ENCODE measurements at places on chromosomes 2 and 18.

- DNase-seq = peak; percentile 53
Observed at GRCh38 chr2:86078774-86079545, 26.7 kb downstream of the POLR1A start.

DNA sequence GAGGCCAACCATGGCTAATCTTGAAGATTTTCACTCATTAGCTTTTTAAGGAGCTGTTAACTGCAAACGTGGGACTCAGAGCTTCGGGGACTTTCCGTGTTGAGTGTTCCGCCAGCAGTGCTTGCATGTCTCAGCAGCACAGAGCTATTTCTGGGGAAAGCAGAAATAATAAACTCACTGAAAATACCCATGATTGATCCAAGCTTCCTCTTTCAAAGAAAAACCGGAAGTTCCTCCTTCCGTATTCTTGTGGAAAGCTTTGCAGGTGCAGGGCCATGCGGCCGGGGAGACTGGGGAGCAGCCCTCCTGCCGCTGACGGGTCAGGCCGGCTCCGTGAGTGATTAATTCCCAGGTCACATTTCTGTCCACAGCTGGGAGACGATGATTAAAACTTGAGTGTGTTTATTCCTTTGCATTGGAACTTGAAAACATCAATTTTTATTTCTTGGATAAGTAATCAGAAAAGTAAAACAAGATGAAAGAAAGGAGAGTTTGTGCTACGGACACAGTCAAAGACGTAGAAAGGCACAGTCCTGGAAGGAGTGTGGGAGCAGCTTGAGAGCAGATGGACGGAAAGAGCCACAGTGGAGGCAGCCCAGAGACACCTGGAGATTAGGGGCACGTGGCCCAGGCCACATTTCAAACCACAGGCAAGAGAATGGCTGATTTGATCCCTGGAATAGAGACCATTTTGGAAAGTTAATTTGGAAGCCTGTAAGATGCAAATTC, 54.2 kb upstream of the CTDP1 start:
- DNase-seq = no peak

GRCh38 chr2:231714639-231715498, 6.5 kb downstream of the PTMA start:
- DNase-seq = peak; percentile 43

GRCh38 chr2:95044601-95045000, 19.1 kb downstream of the MAL start:
- no peak for DNase-seq

DNA sequence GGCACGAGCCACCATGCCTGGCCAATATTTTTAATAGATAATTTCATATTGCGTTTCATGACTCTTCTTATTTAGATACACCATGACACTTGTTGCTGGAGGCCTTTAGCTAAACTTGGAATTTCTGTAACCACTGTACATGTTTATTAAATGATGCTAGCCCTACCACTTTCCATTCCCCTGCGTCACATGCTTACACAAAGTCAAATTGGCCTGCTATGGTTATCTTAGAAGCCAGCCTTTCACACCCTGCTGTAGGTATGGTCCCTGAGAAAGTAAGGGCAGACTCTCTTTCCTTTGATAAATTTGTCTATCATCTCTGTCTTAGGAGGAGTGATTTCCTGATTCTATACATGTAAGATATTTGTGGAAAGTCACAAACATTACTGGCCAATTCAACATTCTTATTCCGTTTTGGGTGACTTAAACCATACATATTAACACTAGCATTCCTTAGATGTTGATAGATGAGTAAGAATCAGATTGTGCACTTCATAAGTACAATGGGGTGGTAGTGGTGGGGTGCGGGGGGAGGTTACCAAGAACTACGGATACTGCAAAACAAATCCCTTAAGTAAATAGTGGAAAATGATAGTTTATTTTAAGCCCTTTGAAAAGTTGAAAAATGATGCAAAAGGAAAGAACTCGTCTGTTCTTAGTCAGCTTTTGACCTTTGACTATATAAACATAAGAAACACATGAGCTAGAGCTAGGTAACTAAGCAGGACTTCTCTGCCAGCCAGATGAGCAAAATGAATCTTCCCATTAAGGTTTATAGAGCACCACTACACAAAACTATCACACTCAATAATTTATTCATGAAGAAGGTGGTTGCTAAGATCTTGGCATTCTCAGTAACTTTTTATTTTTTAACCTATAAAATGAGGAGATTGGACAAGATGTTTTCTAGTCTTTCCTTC, 7.9 kb upstream of the NDUFV2 start:
- DNase-seq = peak; percentile 82

- DNase-seq = no peak
Observed at GRCh38 chr2:10236571-10237391, 65.9 kb upstream of the HPCAL1 start.

GRCh38 chr2:15154297-15154696, 406.8 kb downstream of the NBAS start:
- no peak for DNase-seq

DNA sequence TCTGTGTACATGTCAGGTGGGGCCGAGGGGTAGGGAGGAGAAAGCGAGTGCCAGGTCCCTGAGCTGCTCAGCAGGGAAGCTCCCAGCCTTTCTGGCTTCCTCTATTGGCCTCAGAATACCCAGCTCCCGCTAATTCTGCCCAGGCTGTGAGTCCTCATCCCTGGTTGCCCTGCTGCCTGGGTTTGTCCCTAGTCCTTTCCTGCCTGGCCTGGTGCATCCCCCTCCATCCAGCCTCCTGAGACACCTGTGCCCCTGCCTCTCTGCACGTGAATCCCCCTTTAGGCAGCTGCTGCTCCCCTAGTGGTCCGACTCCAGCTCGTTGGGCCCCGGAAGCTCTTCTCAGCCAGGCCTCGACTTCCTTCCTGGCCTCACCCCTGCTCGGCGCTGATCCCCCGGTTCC, 54.6 kb downstream of the INHBB start:
- no peak for DNase-seq

DNA sequence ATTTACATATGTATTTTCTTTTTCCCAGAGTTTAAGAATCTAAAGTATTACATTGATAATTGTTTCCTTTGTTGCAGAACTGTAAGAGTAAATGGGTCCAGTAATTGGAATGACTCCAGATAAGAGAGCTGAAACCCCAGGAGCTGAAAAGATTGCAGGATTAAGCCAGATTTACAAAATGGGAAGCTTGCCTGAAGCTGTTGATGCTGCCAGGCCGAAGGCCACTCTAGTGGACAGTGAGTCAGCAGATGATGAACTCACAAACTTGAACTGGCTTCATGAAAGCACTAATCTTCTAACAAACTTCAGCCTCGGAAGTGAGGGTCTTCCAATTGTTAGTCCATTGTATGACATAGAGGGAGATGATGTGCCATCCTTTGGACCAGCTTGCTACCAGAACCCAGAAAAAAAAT, 183.8 kb upstream of the STON1 start:
- DNase-seq = peak; percentile 92

- peak; percentile 62 for DNase-seq
Observed at GRCh38 chr2:208265371-208265800, 669 bp upstream of the PIKFYVE start.

GRCh38 chr2:230162981-230163380, 56.8 kb downstream of the SP110 start:
- DNase-seq = no peak

DNA sequence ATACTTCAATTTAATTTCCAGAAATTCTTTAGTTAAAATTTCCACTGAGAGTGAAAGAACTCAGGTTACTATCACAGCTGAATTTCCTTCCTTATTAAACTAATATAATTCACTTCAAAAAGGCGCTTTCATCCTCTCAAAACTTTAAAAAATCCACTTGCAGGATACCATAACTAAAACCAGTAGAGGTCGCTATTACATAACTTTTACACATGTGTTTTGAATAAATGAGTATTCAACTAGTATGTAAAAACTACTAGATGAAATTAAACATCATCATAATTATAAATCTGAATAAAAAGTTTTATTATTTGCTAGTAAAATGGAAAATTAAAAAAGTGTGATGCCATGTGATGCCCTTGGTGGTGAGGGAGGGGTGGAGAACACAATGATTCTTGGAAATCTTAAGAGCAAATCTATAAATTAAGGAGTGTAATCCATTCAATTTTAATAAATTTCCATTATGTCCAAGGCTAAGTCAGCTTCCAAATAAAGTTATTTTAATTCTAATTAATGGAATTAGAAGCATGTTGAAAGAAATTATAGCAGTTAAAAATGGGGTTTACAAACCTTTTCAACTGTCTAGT, 61.4 kb downstream of the SOS1 start:
- DNase-seq = peak; percentile 65

DNA sequence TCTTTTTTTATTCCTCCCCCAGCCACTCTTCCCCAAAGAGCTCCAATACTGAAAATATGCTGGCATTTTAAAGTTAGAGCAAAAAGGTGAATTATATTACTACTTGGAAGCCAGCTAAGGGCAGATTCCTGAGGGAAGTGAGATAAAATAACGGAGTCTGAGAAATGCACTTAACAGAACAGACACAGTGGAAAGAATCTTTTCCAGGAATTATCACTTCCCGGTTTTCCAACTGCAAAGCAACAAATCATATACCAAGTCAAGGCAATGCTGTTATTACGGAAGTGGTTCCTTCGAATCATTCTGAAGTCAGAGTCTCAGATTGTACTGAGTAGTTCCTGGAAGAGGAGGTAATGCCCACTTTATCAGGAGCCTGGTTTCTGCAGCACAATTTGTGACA, 435.0 kb upstream of the SPRED2 start:
- no peak for DNase-seq

GRCh38 chr2:123493687-123494086, 531.4 kb upstream of the CNTNAP5 start:
- DNase-seq = no peak

Data from fibroblast of mammary gland (primary cell).